ENCODE measurements at places on chromosomes 12 and 14.
A peak's percentile ranks its signal among the peaks of the same experiment; 100 is the strongest.

DNA sequence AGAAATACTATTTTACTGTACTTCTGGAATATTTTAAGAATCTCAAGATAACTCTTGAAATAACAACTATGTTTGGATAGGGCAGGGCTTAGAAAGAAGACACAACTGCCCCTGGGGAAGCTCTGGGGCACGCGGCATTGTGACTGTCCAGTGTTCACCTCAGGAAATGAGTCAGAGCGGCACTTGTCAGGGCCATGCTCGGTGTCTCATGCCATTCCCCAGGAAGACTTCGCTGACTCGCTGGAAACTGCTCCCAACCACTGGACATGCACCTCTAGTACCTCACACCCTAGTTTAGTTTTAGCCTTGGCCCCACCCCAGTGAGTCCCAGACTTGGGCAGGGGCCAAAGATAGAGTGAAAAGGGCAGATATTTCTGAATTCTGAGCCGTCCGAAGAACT, 192.0 kb downstream of the TTC7B start:
- DNase-seq: no peak

DNA sequence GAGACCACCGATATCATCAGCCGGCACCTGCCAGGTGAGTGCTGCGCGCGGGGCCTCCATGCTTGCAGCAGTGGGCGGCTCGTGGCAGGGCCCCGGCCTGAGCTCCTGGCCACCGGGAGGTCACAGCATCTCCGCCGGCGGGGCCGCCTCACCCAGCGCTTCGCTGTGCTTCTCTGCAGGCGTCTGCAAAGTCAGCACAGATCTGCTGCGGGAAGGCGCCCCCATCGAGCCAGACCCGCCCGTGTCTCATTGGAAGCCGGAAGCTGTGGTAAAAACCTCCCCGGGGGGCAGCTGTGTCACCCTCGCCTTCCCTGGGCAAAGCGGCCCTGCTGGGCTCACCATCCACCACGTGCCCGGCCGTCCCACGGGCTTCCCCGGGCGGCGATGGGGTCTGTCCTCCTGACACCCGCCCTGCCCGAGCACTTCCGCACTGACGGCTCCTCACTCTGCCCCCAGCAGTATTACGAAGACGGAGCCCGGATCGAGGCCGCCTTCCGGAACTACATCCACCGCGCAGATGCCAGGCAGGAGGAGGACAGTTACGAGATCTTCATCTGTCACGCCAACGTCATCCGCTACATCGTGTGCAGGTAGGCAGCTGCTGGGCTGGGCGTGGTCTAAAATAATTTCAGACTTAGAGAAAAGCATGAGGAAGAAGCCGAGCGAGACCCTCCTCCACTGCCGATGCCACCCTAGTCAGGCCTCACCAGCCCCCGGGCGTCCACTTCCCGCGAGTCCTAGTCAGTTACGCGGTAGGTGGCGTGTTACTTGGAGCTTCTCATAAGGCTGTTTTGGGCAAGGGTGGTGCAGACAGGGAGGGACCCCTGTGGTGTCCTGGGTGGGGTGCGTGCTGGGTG, 7.1 kb downstream of the PGAM5 start:
- no peak for DNase-seq

DNA sequence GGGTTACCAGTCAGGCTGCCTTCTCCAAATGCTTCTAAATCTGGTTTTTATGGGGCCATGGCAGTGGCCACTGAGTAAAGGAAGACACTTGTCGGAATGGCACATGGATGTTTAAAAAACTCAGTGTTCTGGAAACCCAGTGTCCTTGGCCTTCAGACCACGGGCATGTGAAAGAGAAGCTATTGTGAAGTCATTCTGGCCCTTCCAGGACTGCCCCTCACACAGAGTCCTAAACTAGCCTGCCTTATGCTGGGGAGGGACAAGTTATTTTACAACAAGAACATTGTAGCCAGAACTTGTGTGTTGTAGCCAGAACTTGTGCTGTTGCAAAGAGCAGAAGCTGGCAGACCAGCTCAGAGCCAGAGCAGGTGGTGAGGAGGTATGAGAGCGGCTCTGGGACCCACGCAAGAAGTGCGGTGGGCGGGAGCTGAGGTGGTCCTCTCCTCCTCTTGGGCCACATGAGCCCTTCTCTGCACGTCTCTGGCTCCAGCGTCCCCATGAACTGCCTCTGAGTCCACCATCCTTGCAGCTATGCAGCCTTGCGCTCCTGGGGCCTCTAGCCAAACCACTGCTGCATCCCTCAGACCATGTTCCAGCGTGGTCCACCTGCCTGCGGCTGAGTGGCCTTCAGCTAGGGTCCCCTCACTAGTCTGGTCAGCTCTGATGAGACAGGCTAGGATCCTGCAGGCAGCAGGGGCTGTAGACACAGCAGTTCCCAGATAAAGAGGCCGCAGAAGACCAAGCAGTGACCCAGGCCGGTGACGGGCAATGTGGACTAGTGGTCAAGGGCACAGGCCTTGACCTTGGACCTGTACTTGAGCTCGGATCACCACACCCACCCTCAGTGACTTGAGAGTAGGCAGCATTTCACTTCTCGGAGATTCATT, 32.5 kb downstream of the MMAB start:
- no peak for DNase-seq

- DNase-seq: no peak
Measured at GRCh38 chr12:5884285-5884684, 60.8 kb downstream of the ANO2 start.

DNA sequence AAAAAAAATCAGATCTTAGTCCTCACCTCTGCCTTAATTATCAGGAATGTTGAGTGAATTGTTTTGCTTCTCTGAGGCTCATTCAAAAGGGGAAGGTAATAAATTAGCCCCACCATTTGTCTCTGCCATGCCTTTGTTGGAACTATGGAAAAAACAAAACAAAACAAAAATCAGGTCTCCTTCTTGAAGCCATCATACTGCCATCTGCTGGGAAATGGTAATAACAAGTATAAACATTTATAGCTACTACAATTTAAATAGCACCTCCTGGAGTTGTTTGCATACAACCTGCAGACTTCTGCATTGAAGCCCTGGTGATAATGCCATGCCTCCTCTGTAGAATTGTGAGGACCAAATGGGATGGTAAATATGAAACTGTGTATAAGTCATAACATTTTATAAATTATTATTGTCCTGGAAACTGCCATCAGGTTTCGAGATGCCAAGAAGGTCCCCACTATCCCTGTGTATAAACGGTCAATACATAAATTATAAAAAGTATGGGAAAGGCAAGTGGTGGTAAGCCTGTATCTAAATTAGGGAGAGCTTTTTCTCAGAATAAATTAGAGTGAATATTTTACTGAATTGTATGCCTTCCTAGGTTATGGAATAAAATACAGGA, 87.2 kb upstream of the FGD4 start:
- no peak for DNase-seq

- DNase-seq: no peak
Measured at GRCh38 chr12:8681129-8681884, 16.5 kb upstream of the RIMKLB start.

DNA sequence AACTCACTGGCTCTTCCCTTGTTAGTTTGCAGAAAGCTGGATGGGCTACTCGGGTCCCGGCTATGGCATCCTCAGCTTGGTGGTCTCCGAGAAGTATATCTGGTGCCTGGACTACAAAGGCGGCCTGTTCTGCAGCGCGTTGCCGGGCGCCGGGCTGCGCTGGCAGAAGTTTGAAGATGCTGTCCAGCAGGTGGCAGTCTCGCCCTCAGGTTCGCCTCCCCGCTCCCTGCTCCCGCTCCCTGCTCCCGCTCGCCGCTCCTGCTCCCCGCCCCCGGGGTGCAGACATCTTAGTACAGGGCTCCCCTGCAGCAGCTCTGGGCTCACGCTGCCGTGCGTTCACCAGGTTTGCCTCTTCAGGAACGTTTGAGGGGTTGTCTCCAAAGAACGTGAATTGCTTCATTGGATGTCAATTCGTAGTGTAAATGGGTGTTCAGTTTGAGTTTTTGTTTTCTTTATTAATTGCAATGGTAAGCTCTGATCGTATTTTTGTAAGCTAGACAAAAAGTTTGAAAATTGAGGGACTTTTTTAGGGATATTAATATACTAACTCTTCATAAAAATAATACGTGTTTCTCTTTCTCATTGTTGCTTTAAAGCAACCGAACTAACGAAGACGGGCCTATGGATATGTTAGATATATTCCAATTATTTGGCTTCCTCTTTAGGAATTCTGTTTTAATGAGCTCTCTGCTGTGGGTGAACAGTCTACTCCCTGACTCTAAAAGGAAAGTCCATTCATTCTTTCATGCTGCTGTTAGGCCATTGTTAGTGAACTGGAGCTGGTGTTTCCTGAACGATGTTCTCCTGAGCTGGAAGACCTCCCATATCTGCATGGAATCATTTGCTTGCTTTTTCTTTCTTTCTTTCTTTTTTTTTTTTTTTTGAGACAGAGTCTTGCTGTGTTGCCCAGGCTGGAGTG, 71.3 kb downstream of the ANKRD9 start:
- peak; percentile 69 for DNase-seq

- no peak for DNase-seq
Measured at GRCh38 chr12:100219328-100220109, 18.9 kb downstream of the ACTR6 start.

DNA sequence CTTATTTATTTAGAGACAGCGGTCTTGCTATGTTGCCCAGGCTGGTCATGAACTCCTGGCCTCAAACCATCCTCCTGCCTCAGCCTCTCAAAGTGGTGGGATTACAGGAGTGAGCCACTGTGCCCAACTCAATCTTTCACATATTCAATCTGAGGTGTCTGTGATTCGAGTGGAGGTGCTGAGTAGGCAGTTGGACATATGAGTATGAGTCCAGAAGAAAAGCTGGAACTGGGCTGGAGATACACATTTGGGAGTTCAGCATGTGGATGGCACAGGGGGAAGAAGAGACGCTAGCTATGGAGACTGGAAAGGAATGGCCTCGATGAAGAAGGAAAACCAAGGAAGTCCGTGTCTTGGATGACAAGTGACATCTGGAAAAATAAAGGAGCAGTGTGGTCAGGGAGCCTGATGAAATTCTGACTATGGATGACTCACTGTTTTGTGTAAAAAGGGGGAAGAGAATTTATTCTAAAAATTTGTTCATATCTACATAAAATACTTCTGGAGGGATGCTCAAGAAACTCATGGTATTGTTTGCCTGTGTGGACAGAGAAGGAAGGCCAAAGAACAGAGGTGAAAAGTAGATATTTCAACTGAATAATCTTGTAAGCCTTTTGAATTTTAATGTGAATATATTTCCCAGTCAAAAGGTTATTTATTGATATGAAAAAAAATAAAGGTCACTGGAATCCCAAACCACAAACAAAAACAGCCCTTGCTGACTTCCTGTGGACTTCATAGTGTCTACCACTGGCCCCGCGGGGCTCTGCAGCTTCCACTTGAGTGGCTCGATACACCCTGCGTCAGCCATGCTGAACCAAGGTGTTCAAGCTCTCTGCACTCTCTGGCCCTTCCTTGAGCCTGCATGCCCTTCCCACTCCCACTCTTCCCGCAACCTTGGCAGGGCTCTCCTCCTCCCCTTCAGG, 8.9 kb upstream of the LTA4H start:
- DNase-seq: no peak

DNA sequence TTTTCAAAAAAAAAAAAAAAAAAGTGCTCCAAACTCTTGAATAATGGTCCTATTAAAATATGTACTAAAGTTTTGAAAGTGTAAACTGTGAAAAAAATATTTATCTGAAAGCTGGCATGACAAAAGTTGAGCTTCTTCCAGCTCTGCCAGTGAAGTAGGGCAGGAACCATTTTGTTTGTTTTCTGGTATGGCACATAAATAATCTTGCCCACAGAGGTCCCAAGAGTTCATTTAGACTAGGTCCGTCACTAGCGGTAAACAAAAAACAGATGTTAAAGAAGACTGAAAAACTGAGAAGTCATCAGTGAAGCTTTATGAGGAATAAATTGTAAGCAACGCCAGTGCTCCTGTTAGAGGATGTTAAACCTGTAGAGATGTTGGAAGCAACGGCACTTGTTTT, 7.0 kb downstream of the ERP27 start:
- no peak for DNase-seq

DNA sequence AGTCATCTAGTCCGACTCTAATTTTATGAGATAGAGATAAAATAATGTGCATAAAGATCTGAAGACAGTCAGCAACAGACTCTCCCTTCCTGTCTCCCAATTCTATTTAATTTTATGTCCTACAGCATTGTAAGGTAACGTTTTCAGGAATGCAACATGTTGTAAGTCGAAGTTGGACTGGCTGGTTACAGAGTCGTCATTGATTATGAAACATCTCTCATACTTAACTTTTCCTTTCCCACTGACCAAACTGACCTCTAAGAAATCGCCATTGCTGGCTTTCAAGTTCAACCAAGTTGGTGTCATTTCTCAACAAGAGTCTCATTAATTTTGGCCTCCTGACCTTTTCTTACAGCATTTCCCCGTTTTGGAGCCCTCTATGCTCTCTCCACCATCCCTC, 4.9 kb upstream of the RIC8B start:
- DNase-seq: no peak

GRCh38 chr14:76104802-76105355, 46.8 kb upstream of the GPATCH2L start:
- DNase-seq: no peak

DNA sequence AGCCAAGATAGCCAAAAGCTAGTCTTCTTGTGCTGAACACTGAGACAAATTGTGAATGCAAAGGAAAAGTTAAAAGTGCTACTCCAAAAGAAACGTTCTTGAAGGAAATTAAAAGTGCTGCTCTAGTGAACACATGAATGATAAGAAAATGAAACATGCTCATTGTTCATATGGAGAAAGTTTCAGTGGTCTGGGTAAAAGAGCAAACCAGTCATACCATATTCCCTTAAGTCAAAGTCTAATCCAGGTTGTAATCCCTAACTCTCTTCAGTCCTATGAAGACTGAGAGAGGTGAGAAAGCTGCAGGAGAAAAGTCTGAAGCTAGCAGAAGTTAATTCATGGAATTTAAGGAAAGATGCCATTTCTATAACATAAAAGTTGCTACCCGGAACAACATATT, 121.5 kb downstream of the MNAT1 start:
- DNase-seq: no peak

DNA sequence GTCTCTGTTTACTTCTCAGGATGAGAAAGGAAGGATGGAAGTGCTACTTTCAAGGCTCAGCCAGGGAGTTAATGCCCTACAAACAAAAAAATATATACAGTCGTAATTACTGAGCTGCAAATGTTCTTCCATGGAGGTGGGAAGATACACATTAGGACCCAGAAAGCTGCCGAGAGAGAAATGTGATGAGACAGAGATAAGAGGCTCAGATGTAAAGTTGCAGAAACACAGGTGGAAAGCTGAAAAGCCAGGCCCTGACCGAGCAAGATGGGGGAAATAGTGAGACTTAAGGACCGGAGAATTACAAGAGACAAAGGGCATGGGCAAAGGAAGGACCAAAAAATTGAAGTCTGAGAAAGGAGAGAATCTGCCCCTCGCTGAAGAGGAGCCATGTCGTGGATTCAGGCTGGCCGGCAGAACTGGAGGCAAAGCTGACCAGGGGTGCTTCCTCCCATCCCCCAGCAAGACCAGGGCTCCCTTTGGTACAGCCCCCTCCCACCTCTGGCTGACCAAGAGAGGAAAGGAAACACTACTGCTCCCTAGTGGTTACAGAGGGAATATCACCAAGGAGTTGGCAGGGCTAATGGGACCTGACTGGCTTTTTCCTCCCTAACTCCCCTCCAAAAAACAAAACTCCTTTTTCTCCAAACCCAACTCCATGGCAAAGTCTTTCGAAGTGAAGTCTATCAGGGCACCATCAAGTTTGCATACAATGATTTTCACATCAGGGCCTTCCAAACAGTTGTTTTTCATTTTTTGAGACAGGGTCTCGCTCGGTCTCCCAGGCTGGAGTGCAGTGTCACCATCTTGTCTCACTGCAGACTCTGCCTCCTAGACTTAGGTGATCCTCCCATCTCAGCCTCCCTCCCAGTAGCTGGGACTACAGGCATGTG, 12.1 kb downstream of the ZFHX2 start:
- peak; percentile 44 for DNase-seq
